Dermis microvascular lymphatic vessel endothelial cell (primary cell): ENCODE measurements at places on chromosomes 5 and 9. TPM values are rescaled to one million over a fixed set of nuclear protein-coding genes. Genes with fewer than 3 reads are reported as not detected.

Gene MYMK
- total RNA-seq, result not detected in 2 replicates

Gene FST
- 3.2 and 19.6 TPM in 2 replicates for total RNA-seq

Gene C6
- not detected in 2 replicates for total RNA-seq

Gene GHR
- 3.1 and 6.1 TPM in 2 replicates for total RNA-seq

Gene SLC6A3
- total RNA-seq, result not detected in 2 replicates

Gene FAM53C
- 24.3 and 28.8 TPM in 2 replicates for total RNA-seq

Gene PDE6A
- total RNA-seq, result under 0.01 and 0.13 TPM in 2 replicates

Gene HRH2
- total RNA-seq, result 0.13 TPM in 1 of 2 replicates, not detected in the other

Gene SLCO6A1
- not detected in 2 replicates for total RNA-seq

Gene TMEM174
- total RNA-seq, result not detected in 2 replicates

Gene ADGRD2
- total RNA-seq, result not detected in 2 replicates

Gene BTNL3
- total RNA-seq, result not detected in 2 replicates

Gene IL13
- total RNA-seq, result not detected in 2 replicates

Gene IL5
- total RNA-seq, result not detected in 2 replicates

Gene S100Z
- total RNA-seq, result not detected in 2 replicates

Gene PCDHGB5
- total RNA-seq, result 6.4 and 9.7 TPM in 2 replicates

Gene DAPK1
- total RNA-seq, result 27.0 and 28.2 TPM in 2 replicates

Gene CCDC171
- total RNA-seq, result 0.25 and 0.26 TPM in 2 replicates

Gene PPP3R2
- not detected in 2 replicates for total RNA-seq

Gene ERBIN
- 46.7 and 53.1 TPM in 2 replicates for total RNA-seq

Gene SHISAL2B
- not detected in 2 replicates for total RNA-seq

Gene MEIKIN
- total RNA-seq, result not detected in 2 replicates

Gene NRARP
- total RNA-seq, result 36.6 and 52.0 TPM in 2 replicates

Gene ICE1
- 17.5 and 18.8 TPM in 2 replicates for total RNA-seq

Gene MRPS30
- total RNA-seq, result 47.4 and 51.8 TPM in 2 replicates

Gene PCDHA7
- 0.13 and 0.38 TPM in 2 replicates for total RNA-seq

Gene OR13C2
- not detected in 2 replicates for total RNA-seq

Gene LTC4S
- total RNA-seq, result 0.39 and 0.63 TPM in 2 replicates

Gene ZNF883
- total RNA-seq, result 0.13 and 0.38 TPM in 2 replicates

Gene EPB41L4A
- total RNA-seq, result 17.8 and 27.6 TPM in 2 replicates

Gene NEUROG1
- not detected in 2 replicates for total RNA-seq

Gene APBA1
- total RNA-seq, result 7.1 and 9.4 TPM in 2 replicates

Gene ANKRD33B
- total RNA-seq, result 2.1 TPM in 2 replicates

Gene PAEP
- total RNA-seq, result not detected in 2 replicates

Gene IFNA2
- not detected in 2 replicates for total RNA-seq

Gene TXNDC8
- not detected in 2 replicates for total RNA-seq

Gene C5orf15
- 23.0 and 28.3 TPM in 2 replicates for total RNA-seq

Gene POU5F2
- 0.26 and 0.51 TPM in 2 replicates for total RNA-seq

Gene CSF1R
- not detected in 2 replicates for total RNA-seq

Gene ARHGAP26
- total RNA-seq, result 25.2 and 36.2 TPM in 2 replicates

Gene TMEM252
- total RNA-seq, result 0.13 TPM in 1 of 2 replicates, not detected in the other

Gene PHF2
- total RNA-seq, result 11.7 and 16.2 TPM in 2 replicates

Gene CDKN2A
- total RNA-seq, result 4.2 and 6.3 TPM in 2 replicates

Gene RMRP
- 194,626 and 272,621 TPM in 2 replicates for total RNA-seq

Gene ANXA1
- 541 and 583 TPM in 2 replicates for total RNA-seq

Gene CMYA5
- under 0.01 TPM in 2 replicates for total RNA-seq

Gene TAS2R1
- total RNA-seq, result not detected in 2 replicates

Gene ECSCR
- total RNA-seq, result 406 and 421 TPM in 2 replicates

Gene ANKRD34B
- total RNA-seq, result not detected in 2 replicates

Gene GRM6
- total RNA-seq, result not detected in 2 replicates

Gene FOXD4
- 0.13 TPM in 2 replicates for total RNA-seq

Gene BHMT2
- total RNA-seq, result 3.1 and 6.2 TPM in 2 replicates

Gene RGS7BP
- total RNA-seq, result 0.13 TPM in 2 replicates
